ENCODE measurements at places on chromosomes 2 and 18.

DNA sequence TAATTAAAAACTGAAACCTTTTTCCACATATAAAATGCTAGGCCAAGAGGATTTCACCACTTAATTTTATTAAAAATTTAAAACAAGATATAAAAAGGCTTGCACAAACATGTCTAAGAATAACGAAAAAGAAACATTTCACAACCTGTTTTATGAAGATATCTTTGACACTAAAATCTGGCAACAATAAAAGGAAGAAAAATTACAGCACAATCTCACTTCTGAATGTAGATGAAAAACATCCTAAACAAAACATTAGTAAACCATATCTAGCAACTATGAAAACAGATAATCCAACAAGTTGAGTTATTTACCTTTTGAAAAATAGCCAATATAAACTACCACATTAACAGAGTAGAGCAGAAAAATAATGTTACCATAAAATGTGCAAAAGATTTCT is 185.4 kb upstream of the MMADHC start:
- DNase-seq: no peak

DNA sequence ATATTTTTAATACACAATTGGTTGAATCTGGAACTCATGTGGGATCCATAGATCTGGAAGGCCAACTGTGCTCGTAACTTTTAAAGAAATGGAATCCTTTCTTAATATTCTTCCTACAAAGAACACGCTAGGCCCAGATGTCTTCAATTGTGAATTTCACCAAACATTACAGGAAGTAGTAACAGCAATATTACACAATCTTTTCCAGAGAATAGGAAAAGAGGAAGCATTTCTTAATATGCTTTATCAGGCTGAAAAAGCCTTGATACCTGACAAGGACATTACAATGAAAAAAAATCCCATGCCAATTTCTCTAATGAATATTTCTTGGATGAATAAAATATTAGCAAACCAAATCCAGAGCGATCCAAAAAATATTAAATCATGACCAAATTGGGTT is 80.3 kb upstream of the HAAO start:
- no peak for DNase-seq

DNA sequence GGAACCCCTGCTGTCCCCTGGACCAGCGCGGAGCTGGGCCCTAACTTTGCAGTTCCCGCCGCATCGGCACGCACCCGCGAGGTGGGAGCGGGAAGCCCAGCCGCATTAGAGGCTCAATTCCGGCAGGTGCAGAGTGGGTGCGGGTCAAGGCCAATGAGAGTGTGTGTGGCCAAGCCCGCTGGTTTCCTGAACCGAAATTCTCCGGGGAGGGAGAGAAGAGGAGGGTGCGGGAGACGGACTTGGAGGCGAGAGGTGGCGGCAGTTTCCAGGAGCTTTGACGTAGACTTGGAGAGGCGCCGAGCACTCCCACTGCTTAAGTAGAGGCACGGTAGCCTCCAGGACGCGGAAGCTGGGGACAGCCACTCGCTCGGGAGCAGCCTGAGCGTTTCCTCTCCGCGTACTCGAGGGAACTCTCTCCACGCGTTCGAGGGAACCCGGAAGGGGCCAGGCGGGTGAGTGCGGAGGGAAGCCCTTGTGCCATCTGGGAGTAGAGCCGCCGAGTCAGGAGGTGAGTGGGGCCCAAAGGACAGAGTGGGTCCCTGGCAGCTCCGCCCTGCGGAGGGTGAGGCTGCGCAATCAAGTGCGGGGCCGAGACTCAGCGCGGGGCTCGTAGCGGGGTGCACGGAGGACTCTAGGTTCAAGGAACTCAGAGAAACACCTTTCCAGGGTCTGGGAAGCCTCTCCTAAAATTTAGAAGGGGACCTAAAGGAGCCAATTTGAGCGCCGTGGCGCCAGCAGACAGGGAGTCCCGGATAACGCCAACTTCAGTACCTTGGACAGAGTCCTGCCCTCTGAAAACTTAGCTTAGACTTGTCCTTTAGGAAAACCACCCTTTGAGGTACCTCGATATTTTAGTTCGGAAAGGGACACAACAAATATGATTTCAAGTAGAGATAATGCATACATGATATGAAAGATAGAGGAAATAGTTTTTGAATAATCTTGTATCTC is at the start of gene FAM237A:
TSS of gene FAM237A (plus strand) at position 413 of the 951 bp plus-strand sequence. CDS start 1,750 bp downstream, outside the sequence.
- no peak for DNase-seq

GRCh38 chr2:148646231-148646559 is 1.6 kb downstream of the EPC2 start:
- no peak for DNase-seq

GRCh38 chr2:67709835-67710234 is 312.7 kb downstream of the ETAA1 start:
- DNase-seq: no peak

GRCh38 chr18:48605408-48605845 is 66.6 kb downstream of the CTIF start:
- no peak for DNase-seq

GRCh38 chr2:118089139-118089800 is 999 bp downstream of the INSIG2 start:
- no peak for DNase-seq

- DNase-seq: no peak
Observed at GRCh38 chr2:67103157-67103556, 294.0 kb upstream of the ETAA1 start.

- DNase-seq: no peak
Observed at GRCh38 chr2:42906557-42907411, 114.4 kb upstream of the HAAO start.

GRCh38 chr2:47457268-47457667 is 54.3 kb downstream of the MSH2 start:
- no peak for DNase-seq

- DNase-seq: no peak
Observed at GRCh38 chr2:54065411-54065810, 50.0 kb upstream of the ACYP2 start.

DNA sequence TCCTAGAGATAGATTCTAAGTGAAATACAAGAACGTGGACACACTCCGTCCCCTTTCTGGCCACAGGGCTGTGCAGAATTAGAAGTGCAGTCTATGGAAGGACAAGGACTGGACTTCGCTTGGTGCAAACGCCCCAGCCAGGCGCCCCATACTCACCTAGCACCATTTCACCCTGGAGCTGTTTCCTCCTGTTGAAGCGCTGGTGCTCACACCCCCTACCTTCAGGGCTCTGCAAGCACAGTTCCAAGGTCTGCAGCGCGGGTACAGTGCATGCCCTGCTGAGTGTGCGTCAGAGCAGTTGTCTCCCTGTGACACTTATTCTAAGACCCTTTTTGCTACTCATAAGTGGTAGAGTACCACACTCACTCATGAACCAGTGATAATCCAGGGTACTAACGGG is 3.0 kb downstream of the HPCAL1 start:
- DNase-seq: no peak

- DNase-seq: no peak
Observed at GRCh38 chr2:96577501-96577900, 40.9 kb downstream of the ARID5A start.

DNA sequence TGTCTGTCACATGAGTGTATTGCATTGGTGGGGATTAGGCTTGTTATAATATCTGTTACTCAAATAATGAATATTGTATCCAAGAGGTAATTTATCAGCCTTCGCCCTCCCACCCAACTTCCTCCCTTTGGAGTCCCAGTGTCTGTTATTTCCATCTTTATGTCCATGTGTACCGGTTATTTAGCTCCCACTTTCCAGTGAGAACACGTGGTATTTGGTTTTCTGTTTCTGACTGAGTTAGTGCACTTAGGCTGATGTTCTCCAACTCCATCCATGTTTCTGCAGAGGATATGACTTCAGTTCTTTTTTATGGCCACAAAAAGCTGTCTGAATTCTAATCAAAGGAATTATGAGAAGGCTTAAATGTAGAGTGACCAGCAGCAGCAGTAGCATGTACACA is 104.0 kb upstream of the ARHGAP28 start:
- no peak for DNase-seq

- no peak for DNase-seq
Observed at GRCh38 chr2:136407952-136408318, 290.0 kb upstream of the CXCR4 start.

GRCh38 chr2:176479961-176480360 is 210.7 kb downstream of the MTX2 start:
- DNase-seq: no peak

DNA sequence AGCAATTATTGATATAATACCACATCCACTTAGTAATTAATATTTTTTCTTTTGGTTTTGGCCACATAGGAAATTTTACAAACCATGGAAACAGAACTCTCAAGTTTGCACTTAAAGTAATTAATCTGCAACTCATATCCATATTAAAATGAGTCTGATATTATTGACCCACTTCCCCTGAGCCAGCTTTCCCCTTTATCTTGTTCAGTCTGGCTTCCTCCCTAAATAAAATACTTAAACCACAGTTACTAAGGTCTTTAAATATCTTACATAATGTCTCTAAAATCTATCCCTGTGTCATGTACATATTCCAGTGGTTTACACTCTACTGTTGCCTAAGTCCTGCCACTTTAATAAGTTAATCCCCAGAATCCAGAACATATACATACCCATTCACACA is 564.9 kb upstream of the FSHR start:
- no peak for DNase-seq

DNA sequence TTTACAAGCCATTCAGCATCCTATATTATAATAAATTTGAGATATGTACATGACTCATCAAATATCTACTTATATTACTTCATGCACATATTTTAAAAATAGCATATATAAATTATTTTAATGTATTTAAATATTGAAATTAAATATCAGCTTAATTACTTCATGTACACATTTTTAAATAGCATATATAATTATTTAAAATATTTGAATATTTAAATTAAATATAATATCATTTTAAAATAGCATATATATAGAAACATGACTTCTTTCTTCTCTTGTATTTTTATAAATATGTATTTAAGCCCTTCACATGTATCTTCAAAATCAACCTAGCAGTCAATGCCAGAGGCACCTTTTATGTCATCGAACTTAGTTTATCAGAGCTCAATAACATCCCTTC is 298.8 kb upstream of the DSEL start:
- DNase-seq: no peak

GRCh38 chr2:30161929-30162706 is 15.3 kb downstream of the YPEL5 start:
- DNase-seq: no peak

DNA sequence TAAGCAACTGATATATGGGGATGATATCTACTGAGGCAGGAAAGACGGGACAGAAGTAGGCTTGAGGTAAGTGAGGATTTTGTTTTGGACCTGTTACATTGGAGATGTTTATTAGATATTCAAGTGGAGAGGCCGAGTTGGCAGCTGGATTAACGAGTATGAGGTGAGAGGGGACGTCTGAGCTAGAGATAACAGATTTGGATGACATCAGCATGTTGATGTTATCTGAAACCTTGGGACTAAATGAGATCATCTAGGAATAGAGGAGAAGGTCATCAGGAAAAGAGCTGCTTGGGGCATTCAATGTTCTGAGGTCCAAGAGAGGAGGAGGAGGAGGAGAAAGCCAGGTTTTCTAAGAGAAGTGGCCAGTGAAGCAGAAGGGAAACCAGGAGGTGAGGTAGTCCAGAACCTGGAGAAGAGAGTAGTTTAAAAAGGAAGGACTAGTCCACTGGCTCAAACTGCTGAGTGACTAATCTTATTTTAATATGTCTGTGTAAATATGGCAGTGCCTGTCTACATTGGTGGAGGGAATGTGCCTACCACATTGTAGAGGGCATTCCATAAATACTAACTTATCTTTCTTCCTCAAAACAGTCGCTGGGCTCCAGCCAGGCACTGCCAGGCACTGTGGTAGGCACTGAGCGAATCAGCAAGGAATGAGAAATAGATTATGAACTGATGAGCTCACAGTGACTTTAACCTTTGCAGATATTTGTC is 488.3 kb downstream of the DLGAP1 start:
- DNase-seq: no peak

DNA sequence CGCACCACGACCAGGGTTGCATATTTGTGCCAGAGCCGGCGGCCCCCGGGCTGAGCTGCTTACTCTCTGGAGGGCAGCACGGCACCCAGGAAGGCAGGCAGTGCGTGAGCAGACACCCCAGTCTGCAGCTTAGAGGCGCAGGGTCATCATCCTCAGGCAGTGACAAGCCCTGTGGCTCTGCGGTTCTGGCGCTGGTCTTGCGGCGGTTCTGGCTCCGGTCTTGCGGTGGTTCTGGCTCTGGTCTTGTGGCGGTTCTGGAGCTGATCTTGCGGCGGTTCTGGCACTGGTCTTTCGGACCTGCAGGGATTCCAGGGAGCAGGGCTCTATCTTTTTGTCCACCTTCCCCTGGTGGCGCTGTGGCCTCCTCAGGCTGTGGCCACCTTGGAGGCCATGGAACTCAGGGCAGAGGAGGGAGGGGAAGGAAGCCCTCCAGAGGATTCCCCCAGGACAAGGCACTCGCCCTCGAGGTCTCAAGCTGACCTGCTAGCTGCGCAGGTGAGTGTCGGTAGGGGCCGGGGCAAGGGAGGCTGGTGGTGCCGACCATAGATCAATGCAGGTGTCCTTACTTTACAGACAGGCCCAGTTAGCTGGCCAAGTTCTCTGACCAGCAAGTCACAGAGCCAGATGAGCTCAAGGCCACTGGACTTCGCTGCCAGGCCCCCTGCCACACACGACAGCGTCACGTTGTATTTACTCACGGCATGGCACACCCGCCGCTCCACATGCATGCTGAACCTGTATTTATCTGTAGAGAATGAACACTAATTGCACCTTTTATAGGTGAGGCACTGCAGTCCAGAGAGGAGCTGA is 14.9 kb downstream of the ESPNL start:
- no peak for DNase-seq
